Activated CD4-positive, alpha-beta T cell treated with anti-CD3 and anti-CD28 coated beads, Interleukin-2, Interleukin-4, amounts not matched to agents 100 ng/mL and 50 ng/mL, durations not matched to agents 16 hours and 8 hours (primary cell): ENCODE measurements at places on chromosomes 4 and X.
A peak's percentile ranks its signal among the peaks of the same experiment; 100 is the strongest.

- DNase-seq: peak; percentile 69
These were observed 127.6 kb upstream of the RBPJ start for GRCh38 chr4:26192899-26193869.

DNA sequence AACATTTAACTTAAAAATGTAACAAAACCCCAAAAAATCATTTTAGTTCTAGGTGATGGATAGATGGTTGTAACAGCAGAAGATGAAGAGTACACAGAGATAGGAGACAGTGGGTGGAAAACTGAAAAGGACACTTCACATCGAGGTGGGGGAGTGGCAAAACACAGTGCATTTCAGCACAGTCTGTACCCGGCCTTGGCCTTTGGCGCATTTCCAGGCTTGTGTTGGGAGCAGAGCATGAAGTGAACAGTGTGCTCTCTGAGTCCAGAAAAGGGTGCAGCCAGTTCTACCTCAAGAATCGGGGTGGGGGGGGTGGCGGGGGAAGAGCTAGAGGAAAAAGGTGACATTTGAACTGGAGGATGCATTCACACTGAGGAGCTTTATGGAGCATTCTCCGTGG lies 4.3 kb downstream of the TSPYL2 start:
- no peak for DNase-seq

DNA sequence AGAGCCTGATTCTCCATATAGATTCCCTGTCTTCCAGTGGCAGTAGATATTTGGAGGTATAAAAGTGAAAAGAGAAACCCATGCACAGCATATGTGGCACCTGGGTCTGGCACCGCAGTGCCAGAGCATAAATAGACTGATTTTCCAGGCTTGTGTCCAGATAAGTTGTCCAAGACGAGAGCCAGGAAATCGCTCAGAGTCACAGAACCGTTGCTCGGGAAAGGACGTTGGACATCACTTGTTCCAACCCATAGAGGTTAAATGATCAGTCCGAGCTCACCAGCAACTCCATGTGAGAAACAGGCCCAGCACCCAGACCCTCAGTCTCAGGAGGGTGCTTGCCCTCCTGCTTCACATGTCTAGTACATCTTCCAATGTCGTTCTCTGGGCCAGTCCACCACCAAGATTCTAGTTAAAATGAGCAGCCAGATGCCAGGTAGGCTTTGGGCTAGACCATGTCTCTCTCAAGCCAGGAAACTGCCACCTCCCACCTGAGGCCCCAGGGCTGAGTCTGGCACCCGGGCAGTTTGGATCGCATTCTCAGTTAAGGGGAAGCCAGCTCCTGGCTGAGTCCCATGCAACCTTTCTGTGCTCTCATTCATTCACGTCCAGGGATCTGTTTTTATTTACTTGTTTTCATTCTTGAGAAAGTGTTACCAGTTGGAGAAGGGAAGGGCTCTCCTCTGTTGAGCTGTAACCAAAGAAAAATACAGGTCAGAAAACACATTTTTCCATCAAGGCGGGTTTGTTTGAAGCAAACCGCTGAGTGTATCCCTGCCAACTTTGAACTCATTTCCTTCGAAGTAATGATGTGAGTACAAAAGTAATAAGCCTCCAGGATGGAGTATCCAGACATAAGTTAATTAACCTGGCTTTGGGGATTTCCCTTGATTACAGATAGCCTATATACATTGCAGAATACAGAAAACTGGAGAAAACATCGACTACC lies 91.7 kb downstream of the PHOX2B start:
- DNase-seq: no peak

- no peak for DNase-seq
These were observed 103.4 kb downstream of the PDGFRA start for GRCh38 chr4:54332542-54332941.

GRCh38 chr4:182937268-182938204 lies 20.4 kb upstream of the DCTD start:
- no peak for DNase-seq

DNA sequence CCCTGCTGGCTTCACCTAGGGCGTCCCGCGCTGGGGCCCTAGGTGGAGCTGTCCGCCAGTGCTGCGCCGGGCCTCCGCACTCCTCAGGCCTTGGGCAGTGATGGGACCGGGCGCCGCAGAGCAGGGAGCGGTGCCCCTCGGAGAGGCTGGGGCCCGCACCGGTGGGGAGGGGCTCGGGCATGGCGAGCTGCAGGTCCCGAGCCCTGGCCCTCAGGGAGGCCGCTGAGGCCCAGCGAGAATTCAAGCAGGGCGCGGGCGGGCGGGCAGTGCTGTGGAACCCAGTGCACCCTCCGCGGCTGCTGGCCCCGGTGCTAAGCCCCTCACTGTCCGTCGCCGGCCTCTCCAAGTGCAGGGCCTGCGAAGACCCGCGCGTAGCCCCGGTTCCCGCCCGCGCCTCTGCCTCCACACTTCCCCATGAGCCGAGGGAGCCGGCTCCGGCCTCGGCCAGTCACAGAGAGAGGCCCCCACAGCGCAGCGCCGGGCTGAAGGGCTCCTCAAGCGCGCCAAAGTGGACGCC lies 565.1 kb upstream of the NDST4 start:
- no peak for DNase-seq

DNA sequence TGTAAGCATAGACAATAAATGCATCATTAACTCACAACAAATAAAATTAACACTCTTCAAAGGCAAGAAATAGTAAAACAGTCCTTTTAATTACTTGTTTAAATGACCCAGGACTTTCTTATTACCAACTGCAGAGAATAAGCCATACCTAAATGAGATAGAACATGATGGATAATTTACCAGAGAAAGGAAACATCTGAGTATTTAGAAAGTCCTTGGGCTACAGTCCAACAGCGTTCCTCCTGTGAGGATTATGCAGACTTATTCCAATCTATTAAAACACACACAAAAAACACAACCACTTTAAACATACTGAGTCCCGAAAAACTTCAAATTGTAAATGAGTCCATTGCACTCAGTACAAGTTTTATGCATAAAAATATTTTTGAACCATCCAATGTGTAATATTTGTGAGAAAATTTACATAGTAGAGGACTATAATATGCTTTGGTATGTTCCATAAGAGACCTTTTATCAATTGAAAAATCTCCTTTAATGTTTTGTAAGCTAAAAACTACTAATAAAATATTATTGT lies 129.2 kb downstream of the NR3C2 start:
- no peak for DNase-seq

GRCh38 chr4:1209821-1210220 lies 37.4 kb upstream of the SPON2 start:
- no peak for DNase-seq

DNA sequence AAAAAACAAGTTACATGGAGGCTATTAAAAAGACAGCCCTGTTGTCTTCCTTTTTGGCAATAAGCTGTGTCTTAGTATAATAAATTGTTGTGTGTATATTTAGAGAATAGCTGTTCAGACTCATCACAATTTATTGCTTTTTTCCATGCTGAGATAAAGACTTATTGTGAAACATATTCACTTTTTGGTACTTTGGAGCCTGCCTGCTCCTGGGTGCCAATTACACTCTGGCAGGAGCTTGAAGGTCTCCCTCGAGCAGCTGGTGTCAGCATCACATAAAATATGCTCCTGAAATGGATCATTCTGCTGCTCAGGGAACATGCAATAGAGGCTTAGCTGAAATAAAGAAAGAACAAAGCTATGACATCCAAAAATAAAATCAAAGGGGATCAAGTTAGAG lies 211.6 kb upstream of the DKK2 start:
- DNase-seq: no peak

- DNase-seq: no peak
These were observed 124.3 kb upstream of the MAMLD1 start for GRCh38 chrX:150238632-150239382.

- DNase-seq: no peak
These were observed 195.0 kb upstream of the GATB start for GRCh38 chr4:151955721-151956380.

DNA sequence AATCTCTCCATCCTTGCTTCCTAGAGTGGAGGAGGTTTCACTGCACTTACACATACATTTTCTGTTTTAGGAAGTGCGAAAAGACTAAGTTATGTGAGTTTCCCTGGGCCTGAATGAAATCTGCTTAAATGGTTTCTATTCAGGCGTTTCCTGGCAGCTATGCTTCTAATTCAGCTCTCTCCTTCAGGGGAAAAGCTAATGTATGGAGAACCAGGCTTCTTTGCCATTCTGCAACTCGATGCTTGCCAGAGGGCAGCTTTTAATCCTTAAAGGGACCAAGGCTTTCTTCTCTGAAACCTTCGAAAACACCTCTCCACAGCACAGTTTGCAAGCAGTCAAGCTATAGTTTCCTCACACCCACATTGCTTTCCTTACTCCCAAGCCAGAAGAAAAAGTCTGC lies 89.5 kb upstream of the ARX start:
- DNase-seq: no peak

- no peak for DNase-seq
These were observed 240.3 kb downstream of the DCLK2 start for GRCh38 chr4:150318527-150318926.

GRCh38 chrX:11759461-11760311 lies 1.6 kb downstream of the MSL3 start:
- DNase-seq: peak; percentile 88

DNA sequence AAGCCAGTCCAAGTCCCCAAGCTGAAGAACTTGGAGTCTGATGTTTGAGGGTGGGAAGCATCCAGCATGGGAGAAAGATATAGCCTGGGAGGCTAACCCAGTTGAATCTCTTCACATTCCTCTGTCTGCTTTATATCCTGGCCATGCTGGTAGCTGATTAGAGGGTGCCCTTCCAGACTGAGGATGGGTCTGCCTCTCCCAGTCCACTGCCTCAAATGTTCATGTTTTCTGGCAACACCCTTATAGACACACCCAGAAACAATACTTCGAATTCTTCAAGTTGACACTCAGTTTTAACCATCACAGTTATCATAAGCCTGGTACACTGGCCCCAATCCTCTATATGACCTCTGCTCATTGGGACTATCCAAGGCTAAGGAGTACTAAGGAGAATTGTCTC lies 124.1 kb upstream of the WDR1 start:
- no peak for DNase-seq

DNA sequence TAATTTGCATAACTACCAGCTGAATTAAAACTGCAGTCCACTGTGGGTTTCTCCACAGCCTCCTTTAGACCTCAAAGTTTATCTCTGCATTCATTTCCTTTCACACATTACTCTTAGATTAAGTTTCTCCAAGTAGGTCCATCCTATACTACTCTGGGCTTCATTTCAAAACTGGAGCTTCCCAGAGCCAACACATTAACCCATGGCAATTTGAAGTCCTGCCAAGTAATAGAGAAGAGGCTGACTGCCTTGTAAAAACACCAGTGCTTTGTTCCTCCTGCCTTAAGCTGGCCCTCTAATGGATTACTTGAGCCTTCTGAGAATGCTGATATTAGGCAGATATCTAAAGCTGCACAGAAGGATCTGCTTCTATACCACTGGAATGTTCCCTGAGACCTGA lies 997.2 kb upstream of the SLIT2 start:
- DNase-seq: no peak

- DNase-seq: no peak
These were observed 38.7 kb downstream of the SLC4A4 start for GRCh38 chr4:71377561-71377960.

- DNase-seq: no peak
These were observed 103.9 kb upstream of the MAOA start for GRCh38 chrX:43552156-43552555.
